ENCODE measurements at places on chromosomes 5 and 9.

- no peak for DNase-seq
Measured at GRCh38 chr9:114273461-114273881, 49.4 kb upstream of the ORM1 start.

DNA sequence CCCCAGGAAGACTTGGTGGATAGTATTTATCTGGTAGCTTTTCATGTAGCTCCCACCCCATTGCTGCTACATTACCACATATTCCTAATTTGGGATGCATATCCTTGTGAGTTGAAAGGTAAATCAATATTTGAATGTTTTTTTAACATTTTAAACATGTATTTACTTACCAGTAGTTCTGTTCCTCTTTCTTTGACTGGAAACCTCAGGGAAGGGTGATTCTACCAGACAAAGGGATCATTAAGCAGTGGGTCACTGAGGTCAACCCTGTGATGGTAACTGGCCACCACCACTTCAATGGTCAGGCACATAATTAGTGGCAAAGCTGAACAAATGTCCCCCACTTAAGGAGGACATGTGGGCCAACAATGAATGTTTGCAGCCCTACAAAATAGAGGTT, 27.2 kb upstream of the KLF9 start:
- DNase-seq: no peak

DNA sequence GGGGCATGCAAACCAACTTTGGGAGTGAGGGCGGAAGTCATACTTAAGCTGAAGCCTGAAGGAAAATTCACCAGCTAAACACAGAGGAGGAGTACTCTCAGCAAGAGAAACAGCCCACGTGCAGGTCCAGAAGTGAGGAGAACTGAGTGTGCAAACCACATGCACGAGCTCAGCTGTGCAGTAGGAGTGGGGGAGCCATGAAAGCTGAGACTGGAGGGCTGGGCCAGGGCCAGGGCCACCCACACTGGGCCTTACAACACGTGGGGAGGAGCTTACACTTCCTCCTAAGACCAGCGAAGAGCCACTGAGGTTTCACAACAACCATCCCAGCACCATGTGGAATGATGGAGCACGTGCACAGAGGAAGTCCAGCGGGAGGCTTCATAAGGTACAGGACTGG, 9.3 kb upstream of the WWC1 start:
- DNase-seq: no peak

GRCh38 chr5:152246401-152246800, 158.7 kb downstream of the NMUR2 start:
- no peak for DNase-seq

DNA sequence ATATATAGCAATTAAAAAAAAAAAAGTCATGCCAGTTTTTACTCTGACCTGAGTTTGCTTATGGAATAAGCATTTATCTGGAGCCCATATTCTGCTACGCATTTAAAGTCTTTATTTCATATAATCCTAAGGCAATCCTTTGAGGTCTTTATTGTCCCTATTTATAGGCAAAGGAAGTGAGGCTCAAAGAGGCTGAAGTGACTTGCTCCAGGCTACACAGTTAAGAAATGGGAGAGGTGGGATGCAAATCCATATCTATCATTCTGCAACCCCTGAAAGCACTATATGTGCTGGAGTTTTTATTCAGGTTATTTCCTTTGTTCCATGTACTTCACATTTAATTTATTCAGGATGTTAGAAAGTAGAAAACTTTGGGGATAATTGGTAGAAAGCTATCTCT, 12.1 kb downstream of the KDM3B start:
- no peak for DNase-seq
